Inflammatory macrophage (primary cell): ENCODE measurements at places on chromosomes 5 and 9.

DNA sequence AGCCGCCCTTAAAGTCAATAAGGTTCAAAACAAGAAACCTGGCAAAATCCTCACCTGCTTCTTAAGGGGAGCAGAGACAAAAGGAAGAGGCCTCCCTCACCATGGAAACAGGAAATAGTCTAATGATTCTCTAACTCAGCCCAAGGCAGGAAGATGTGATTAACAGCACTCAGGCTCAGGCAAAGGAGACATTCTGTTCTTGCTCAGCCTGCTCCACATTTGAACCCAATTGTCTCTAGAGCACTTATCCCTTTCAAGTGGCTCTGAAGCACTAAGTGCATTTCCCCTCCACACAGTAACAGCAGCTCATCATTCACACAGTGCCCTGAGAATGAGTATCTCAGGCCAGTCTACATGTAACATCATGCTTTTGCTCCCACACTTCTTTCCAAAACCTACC lies 72.3 kb downstream of the NIPSNAP3B start:
- no peak for DNase-seq

DNA sequence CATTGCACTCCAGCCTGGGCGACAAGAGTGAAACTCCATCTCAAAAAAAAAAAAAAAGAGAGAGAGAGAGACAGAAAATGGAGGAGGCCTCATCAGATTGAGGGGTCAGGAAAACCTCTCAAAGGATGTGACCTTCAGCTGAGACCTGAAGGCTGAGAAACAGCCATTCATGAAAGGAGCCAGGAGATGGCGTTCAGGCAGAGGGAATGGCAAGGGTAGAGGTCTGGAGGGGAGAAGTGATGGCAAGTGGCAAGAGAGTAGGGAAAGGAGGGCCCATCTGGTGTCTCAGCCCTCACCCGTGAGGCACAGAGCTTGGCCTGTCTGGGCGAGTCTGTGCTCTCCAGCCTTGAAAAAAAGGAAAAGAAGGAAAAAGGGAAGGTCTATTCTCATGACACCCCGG lies 17.0 kb downstream of the CAMK2A start:
- DNase-seq: peak; percentile 15

DNA sequence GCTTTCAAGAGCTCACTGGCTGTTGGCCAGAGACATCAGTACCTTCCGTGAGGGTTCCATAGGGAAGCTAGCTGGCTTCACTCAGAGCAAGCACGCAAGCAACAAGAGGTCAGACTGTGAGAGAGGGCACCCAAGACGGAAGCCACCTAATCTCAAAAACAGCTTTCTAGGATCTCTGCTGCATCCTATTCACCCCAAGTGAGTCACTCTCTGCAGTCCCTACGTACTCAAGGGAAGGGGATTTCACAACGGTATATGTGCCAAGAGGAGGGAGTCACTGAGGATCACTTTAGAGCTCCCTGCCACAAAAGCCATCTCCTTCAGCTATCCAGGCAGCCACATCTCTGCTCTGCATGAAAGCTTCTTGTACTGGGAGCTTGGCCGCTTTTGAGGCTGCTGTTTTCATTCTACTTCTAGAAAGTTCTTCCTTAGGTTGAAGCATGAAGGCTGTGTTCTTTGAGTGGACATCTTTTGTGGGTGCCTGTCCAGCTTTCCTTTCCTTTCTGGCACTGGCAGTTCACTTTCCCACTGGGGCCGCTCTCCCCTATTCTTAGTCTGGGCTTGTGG lies 249.5 kb downstream of the MAN2A1 start:
- no peak for DNase-seq

- DNase-seq: no peak
Observed at GRCh38 chr9:77014597-77015263, 4.7 kb upstream of the FOXB2 start.

DNA sequence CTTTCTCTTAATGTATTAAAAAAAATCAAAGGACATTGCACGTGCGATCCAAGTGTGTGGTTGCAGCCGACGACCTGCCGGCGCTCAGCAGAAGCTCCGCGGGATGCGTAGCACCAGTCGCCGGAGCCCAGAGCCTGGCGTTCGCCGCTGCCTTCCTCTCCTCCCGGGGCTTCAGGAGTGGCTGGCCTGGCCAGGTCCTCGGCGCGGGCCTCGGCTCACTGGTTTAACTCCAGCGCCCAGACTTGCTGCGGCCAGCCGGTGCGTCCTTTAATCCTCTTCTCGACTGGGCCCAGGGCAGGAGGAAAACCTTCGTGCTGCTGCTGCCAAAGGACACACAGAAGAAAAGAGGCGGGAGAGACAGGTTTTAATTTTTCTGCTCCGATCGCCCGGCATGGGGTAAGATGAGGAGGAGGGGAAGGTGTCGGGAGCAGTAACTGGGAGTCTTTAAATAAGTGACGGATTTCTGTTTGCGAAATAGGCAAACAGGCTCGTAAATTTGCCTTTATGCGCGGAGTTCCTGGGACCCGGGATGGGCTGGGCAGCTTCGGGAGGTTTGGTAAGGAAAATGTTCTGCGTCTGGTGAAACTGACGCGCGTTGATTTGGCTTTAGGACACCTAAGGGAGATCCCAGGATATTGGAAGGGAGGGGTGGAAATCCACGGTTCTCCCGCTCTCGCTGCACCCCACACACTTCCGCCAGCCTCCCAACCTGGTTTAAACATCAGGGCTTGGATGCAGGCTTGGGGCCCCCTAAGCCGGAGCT lies 2.3 kb downstream of the HAND1 start:
- no peak for DNase-seq

- DNase-seq: peak; percentile 92
Observed at GRCh38 chr9:125632321-125633115, 74.5 kb downstream of the MAPKAP1 start.

DNA sequence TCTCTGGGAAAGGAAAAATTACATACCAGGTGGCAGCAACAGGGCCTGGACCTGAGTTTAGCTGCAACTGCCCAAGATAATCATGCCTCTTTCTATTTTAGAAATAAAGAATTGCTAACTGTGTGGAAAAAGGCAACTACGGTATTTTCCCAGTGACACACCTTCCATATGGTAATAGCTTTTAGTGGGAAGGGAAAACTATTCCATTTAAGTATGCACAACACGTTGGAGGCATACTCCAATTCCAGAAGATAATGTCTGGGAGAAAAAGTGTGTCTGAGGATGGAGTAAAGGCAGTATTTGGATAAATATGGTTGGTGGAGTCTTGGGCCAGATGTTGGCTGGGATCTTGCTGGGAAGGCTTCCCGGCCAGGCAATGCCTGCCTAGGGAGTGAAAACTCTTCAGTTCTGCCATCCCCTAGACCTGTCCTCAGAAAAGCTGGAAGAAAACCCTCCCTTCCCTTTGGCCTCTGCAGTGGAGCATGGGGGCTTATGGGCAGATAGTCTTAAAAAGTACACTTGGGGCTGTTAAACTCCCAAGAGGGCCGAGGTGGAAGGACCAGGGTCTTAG lies 40.6 kb downstream of the SH3PXD2B start:
- no peak for DNase-seq

DNA sequence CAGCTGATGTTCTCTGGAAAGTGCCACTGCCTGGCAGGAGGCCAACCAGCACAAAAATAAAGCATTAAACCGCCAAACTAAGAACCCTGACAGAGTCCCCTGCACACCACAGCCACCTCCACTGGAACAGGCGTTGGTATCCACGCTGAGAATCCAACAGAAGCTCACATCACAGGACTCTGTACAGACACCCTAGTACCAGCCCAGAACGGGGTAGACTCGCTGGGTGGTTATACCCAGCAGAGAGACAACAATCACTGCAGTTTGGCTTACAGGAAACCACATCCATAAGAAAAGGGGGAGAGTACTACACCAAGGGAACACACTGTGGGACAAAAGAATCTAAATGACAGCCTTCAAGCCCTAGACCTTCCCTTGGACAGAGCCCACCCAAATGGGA lies 15.0 kb upstream of the POU5F2 start:
- no peak for DNase-seq

GRCh38 chr5:77558266-77558665 lies 66.2 kb upstream of the WDR41 start:
- no peak for DNase-seq

DNA sequence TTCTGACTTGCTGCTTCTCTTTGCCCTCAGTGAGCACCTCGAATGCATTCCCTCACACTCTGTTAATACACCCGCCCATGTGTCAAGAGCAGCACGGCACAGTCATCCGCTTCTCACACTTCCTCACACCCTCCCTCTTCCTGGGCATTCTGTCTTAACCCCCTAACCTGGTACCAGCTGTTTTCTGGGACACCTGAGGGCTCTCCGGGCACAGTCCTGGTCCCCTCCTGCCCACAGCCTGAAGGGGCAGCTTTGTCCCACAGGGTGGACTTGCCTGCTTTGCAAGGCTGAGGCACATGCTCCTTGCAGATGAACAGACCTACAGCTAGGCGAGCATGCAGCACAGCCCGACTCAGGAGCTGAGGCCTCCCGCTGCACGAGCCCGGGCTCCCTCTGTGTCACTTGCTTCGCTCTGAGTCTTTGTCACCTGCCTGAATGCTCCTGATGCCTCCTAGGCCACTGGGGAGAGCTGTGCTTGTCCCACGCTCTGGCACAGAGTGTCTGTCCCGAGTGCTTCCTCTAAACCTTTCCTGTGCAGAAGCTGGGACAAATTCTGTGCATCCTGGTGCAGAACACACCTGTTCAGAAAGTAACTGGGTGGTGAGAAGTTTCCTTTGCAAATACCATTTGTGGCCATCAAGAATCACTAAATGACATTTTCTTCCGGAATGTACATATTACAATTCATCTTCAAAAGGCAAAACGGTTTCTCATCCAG lies 47.8 kb downstream of the AHRR start:
- peak; percentile 52 for DNase-seq

DNA sequence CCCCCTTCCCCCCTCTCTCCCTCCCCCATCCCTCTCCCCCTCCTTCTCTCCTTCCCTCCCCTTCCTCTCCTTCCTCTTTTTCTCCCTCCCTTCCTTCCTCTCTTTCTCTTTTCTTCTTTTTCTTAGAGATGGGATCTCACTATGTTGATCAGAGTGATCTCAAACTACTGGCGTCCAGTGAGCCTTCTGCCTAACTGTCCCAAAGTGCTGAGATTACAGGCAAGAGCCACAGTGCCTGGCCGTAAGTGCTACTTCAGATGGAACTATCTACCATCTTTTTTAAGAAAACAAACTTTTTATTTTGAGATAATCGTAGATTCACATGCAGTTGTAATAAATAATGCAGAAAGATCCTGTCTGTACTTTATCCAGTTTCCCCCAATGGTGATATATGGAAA lies 6.3 kb downstream of the RCL1 start:
- no peak for DNase-seq

DNA sequence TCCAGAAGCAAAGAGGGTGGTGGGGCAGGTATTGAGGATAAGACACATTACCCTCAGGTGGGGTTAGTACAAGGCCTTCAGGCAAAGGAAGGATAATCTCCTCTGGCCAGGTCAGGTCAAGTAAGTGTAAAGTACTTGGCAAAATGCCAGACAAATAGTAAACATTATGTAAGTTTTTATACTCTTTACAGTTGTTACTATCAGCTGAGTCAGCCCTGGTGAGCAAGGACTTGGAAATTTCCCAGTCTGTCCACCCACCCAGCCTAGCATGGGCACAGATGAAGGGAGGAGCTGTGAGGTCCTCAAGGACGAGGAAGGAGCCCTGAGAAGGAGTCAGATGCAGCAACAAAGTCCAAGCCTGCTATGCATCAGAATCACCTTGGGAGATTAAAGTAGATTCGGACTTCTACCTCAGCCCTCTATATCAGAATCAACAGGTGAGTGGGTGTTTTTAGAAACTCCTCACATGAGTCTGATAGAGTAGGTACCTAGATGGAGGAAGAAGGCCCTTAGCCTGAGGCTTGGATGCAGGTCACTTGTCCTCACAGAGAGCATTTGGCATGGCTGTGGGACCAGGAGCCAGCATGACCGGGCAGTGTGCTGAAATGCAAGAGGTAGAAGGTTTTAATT lies 50.2 kb upstream of the BARX1 start:
- no peak for DNase-seq

- no peak for DNase-seq
Observed at GRCh38 chr5:1643651-1644392, 120.1 kb upstream of the LPCAT1 start.

- DNase-seq: no peak
Observed at GRCh38 chr5:148398698-148399121, 15.0 kb downstream of the FBXO38 start.

DNA sequence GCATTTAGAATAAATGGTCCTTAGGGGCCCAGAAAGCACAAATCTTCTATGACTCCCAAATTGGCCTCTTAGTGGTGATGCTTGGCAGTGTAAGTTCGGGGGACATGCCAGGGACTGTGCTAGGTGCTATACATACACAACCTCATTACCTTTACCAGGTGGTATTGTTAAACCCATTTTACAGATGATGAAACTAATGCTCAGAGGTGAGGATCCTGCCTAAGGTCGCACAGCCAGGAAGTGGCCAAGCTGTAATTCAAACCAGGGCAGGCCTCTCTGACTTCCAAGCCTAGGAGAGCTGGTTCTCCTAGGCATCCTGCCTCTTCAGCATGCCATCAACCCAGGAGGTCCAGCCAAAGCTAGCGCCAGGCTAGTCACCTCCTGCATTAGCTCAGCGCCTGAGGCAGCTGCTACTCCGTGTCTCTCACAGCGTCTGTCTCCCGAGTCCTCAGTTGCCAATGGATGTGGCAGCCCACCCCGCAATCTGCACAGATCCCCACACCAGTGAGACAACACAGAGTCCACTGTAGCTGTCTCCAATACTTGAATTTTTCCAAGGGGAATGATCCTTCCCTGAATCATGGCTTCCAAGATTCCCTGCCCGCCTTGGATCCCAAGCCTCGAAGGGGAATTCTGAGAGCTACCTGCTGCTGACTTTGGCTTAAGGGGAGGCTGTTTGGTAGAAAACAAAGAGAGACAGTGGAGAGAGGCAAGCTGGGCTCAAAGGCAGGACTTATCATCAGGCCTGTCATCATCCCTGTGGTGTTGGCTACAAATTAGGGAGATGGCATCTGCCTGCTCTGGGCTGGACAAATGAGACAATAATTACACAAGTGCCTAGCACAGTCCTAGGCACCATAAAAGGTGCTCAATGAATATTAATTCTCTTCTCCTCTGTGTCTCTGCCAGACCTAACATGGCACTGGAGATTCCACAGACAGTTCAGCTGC lies 52.6 kb downstream of the CRB2 start:
- DNase-seq: no peak

DNA sequence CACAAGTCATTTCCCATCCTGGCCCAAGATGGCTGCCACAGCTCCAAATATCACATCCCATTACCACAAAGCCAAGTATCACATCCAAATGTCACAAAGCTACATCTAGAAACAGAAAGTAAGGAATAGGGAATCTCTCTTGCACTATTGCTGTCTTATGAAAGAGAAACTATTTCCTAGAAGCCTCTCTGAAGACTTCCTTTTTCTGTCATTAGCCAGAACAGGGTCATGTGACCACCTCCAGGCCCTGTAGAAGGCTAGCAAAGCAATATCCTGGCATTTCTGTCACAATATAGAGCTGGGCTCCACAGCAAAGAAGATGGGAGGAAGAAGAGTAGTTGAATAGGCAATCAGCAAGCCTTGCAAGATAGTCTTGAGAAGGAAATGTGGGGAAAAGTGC lies 99.2 kb downstream of the SH3TC2 start:
- DNase-seq: peak; percentile 89
